ENCODE measurements at places on chromosomes 2 and 18.

DNA sequence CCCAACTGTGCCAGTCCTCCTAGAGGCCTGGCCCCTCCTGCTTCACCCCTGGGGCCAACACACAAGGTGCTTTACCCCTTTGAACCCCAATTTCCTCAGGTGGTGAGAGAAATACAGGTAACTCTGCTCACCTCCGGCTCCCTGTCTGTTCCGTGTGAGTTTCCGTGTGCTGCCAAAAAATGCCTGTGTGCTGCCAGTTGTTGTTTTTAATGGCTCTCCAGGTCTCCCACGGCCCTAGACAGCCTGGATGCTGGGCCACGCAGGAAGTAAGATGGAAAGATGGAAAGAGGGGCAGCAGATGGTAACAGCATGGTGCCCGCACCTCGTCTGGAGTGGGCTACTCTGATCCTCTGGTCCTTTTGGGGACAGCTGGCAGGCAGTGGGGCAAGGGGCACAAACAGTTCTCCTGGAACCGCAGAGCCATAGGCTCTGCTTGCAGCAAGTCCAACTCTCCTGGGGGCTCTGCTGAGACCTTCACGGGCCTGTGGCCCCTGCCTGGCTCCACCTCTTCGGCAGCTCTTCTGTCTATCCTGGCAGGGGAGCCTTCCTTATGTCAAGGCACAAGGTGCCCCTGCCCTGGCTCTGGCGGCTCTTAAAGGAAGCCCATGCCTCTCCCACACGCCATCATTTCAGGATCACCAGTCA lies 4.3 kb upstream of the ARHGEF4 start:
- no peak for DNase-seq

- no peak for DNase-seq
Observed at GRCh38 chr18:23331091-23331920, 121.8 kb upstream of the RIOK3 start.

DNA sequence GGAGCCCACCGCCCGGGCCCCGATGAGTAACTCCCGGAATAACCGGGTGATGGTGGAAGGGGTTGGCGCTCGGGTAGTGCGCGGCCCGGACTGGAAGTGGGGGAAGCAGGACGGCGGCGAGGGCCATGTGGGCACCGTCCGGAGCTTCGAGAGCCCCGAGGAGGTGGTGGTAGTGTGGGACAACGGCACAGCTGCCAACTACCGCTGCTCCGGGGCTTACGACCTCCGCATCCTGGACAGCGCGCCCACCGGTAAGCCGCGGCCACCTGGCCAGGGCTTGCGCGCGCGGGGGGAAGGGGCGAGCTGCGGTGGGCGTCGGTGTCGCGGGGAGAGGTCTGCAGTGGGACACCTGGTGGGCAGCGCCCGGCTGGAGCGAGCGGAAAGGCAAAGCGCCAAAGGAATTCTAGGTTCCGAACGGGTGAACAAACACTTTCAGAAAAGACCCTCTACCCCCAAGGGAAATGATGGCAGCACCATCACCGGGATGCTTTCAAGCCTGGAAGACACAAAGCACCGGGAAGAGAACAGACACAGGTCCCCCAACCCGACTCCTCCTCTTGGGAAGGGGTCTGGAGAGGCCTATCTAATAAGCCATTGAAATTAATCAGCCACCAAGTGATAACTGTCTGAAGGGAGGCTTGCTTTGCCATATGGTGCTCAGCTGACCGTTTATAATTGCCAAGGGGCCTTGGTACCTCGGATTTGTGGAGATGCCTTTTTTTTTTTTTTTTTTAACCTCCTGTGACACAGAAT lies 1.1 kb downstream of the MIB1 start:
- peak; percentile 32 for DNase-seq

DNA sequence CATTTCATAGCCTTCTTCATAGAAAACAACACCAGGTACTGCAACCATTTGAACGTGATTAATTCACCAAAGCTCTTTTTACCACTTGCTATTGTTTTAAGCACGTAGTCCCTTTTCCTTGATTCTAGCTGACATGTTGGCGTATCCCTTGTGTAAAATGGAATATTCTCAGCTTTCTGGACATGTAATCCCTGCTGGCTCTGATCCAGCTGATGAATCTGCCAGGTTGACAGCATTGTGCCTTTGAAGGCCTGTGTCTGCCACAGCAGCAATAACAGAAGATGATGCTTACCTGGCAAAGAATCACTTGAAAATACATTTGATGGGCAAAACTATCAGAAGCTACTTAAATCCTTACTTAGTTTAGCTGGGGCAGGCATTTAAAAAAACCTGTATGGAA lies 81.0 kb upstream of the CCDC150 start:
- DNase-seq: no peak

DNA sequence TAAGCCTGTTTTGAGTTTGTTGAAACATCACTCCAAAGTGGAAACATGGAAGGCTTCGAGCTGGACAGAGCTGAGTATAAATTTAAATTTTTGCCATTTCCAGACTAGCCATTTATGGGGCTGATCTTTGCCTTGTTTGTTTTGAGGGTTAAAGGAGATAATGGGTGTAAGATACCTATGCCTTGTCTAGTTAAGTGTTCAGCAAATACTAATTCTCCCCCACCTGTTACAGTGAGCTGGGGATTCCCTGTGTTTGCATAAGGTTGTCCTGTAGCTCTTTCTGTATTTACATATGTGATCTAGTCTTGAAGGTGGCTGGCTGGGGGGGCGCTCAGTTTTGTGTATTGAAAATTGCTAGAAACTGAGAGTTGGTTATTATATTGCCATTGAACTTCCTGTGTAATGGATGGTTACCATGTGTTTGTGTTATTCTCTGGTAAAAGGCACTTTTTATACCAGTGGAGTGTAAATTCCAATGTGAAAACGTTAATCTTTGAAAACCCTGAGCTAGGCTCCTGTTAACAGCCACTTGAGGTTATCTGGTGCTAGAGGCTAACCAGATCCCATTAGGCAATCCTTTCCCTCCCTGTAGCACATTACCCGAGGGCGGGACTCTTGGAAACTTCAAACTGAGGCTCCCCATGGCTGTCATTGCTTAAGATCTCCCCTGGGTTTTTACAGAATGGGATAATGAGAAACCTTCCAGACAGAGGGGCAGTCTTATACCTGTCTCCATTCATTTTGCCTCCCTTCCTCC lies 26.7 kb downstream of the TANC1 start:
- no peak for DNase-seq

DNA sequence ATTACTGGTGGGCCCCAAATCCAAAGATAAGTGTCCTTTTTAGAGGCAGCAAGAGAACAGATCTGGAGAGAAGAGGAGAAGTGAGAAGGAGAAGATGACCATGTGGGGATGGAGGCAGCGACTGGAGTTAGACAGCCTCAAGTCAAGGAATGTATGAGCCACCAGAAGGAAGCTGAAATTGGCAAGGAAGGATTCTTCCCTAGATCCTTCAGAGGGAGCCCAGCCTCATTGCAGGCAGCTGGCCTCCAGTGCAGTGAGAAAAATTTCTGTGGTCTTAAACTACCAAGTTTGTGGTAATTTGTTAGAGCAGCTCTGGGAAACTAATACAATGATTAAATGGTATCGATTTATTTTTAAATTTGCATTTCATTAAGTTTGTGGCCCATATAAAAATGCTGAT lies 167.9 kb downstream of the NCKAP5 start:
- no peak for DNase-seq

DNA sequence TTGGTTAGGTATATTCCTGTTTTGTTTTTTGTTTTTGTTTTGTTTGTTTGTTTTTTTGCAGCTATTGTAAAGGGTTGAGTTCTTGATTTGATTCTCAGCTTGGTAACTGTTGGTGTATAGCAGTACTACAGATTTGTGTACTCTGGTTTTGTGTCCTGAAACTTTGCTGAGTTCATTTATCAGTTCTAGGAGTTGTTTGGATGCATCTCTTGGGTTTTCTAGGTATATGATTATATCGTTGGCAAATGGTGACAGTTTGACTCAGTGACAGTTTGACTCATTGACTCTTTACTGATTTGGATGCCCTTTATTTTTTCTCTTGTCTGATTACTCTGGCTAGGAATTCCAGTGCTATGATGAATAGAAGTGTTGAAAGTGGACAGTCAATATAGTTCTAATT lies 53.7 kb downstream of the APLF start:
- DNase-seq: no peak

DNA sequence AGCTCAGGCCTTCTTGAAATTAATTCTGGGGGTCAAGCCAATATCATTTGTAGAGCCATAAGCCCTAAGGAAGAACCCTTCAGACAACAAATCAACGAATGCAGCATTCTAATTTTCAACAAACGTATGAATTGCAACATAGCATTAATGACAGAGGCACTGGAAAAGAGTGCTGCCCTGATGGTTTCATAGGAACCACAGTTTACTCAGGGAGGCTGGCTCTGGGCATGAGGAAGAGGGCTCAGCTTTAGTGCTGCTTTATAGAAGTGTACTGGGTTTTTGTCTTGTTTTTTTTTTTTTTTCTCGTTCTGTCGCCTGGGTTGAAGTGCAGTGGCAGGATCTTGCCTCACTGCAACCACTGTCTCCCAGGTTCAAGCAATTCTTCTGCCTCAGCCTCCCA lies 36.1 kb upstream of the CAB39 start:
- no peak for DNase-seq

GRCh38 chr2:148680462-148680861 lies 35.9 kb downstream of the EPC2 start:
- no peak for DNase-seq

DNA sequence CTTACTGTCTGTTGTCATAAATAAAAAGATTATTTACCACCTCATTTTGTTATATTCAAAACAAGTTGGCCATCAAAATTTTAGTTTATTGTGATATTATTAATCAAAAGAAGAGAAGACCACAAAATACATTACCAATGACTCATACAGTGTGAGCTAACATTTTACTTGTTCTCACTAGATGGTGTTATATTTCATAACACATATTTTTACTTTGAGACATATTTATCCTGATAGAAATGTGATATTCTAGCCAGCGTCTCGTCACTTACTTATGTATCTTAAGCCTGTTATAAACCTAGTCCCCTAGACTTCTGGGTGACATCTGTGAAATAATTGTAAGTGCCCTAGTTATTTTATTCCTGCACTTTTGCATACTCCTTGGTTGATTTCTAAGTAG lies 263.2 kb downstream of the CDH7 start:
- DNase-seq: no peak

DNA sequence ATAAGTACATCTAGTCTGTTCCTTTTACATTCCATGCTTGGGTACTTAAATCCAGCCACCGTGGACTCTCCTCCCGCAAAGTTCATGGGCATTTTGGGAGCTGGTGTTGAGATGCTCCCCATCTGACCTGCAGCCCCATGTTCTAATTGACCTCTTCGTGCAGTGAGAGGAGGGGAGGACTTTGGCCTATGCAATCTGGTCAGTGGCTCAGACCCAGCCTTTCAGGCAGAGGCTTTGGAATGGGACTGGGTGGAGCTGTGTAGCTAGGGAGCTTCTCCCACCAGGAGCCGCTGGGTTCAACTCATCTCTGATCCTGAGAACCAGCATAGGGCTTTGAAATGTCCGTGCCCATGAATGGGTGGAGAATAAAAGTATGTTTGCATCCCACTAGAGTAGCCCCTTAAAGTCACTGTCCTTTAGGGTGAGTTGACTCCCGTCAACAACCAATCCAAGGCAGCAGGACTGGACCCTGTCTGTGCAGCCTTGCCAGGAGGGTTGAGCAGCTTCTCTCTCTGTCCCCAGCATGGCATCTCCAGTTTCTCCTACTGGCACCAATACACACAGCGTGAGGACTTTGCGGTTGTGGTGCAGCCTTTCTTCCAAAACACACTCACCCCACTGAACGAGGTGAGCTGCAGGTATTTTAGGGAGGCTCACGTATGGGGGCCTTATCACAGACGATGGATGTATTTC lies 120.0 kb upstream of the PPP1CB start:
- no peak for DNase-seq

- DNase-seq: no peak
Observed at GRCh38 chr2:47237375-47238334, 82.5 kb upstream of the STPG4 start.

- DNase-seq: no peak
Observed at GRCh38 chr2:217527590-217528202, 475.1 kb downstream of the TNS1 start.
